ENCODE measurements at places on chromosomes 12 and 14.

DNA sequence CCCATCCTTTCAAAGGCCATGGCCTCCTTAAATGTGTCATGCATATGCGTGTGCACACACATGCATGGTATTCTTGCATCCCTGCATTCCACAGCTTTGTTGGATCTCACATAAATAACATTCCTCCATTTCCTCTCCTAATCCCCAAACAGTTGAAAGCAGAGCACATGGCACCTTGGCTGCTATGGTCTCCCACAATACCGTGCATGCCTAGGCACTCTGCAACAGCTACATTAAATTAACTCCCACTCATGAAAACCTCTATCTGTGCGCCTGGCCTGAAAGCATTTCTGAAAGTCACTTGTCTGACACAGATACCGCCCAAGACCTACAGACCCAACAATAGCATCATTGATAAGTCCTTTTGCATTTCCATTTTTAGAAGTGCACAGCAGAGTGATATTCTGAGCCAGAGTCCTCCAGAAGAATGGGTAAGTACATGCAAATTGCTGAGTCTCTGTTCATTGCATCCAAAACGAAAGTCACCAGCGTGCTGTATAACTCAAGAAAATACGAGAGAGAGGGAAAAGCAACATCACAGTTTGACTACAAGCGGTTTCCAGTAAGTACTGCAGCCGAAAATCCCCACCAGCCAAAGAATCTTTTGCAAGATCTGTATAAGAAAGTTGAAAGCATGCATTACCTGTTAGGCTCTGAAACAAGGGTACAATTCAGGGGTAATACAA, 436 bp downstream of the ASB2 start:
- no peak for DNase-seq

DNA sequence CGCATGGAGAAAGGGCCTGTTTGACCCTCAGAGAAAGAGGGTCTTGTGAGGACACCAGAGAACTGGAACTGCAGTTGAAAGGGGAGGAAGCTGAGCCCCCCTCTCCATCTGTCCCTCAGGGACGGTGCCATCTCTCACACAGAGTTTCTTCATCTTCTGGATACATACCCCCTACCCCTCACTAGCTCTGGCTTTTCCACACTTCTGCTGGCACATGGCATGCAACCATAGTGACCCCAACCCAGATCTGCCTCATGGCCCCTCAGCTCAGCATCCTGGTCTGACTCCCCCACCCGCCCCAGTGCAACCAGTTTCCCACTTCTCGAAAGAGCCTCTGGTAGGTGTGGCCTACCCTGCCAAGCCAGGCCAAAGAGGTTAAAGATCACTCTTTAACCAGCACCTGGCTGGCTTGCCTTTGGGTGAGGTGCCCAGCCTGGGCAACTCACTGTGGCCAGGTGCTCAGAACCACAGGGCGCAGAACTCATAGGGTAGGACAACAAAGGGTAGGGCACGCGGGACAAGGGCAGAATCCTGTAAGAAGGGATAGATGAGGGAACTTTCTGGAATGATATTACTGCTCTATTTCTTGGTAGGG, 25.8 kb downstream of the GALNT16 start:
- DNase-seq: no peak

DNA sequence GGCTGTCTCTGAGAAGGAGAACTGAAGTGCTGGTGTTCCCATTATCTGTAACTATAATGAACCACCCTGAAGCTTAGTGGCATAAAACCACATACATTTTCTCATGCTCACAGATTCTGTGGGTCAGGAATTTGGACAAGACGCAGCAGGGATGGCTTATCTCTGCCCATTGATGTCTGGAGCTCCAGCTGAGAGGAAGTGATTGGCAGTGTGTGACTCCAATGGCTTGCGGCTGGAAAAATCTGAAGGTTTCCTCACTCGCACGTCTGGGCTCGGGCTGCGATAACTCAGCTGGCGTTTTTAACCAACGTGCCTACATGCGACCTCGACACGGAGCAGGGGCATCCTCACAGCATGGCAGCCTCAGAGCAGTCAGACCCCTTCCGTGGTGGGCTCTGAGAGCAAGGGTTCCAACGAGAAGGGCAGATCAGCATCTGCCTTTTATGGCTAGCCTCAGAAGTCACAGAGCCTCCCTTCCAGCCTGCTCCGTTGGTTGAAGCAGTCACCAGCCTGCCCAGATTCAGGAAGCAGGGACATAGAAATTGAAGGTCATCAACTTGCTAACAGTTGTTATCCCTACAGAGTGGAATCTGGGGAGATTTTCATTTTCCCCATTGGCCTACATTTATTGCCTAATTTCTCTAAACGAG, 143.3 kb upstream of the BCL2L14 start:
- DNase-seq: no peak

DNA sequence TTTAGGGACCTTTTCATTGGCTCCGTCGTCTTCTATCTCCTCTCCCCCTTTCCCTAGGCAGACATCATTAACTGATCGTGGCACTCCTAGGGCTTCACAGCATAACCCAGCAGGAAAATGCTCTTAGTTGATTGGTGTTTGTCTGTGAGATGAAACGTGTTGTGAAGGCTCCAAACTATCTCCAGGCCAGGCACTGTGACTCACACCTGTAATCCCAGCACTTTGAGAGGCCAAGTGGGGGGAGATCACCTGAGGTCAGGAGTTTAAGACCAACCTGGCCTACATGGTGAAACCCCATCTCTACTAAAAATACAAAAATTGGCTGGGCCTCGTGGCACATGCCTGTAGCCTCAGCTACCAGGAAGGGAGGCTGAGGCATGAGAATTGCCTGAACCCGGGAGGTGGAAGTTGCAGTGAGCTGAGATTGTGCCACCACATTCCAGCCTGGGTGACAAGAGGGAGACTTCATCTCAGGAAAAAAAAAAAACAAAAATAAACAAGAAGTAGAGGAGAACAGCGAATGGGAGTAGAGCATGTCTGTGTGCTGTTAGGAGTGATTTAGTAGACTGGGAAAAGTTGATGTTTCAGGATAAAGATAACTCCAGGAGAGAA, 32.3 kb upstream of the WDR89 start:
- no peak for DNase-seq

- DNase-seq: no peak
These were observed 117.5 kb downstream of the UNC79 start for GRCh38 chr14:93548102-93548843.

DNA sequence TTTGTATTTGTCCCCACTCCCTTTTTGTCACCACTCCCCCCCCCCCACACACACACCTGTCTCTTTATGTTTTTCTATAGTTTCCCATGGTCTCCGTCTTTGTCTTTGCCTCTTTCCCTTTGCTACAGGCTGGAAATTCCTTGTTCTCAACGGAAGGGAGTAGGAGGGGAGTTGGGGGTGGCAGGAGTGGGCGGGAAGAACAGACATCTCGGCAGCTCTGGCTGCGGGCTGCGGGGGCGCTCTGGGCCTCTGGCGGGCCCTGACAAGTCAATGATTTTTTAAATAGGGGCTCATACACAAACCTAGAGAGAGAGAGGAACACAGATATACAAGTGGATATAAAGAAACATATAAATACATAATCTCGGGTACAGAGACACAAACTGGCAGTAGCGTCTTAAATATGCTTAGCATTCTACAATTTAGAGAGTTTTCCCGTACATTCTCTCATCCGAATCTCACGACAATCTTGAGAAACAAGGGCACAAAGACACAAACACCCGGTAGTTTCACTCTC, 2.4 kb upstream of the NAB2 start:
- DNase-seq: no peak

DNA sequence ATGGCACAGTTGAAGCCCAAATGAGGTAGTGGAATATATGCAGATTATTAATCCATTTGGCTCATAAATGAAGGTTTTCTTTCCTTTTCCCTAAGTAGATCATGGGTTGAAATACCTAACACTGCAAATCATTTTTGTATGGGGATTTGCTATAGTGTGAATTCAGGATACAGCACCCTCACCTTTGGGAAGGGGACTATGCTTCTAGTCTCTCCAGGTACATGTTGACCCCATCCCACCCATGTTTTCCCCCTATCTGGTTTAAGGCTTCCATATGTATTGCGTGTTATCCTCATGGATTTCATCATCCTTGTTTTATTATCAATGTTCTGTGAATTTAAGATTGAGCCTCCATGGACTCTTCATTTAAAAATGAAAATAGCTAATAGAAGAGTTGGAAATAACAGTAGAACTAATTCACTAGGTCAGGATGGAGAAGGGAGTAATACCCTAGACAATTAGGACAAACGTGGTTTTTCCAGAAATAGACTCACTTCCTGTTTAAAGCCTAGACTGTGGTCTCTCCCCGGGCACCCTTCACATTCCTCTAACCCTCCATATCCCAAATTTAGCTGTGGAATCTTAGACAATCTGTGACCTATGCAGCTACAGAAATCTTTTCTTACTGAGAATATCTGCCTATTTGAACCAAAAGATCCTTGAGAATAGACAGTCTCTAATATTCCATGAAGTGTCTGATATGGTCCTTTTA, 56.5 kb downstream of the DAD1 start:
- no peak for DNase-seq

- no peak for DNase-seq
These were observed 4.6 kb upstream of the POU6F1 start for GRCh38 chr12:51222461-51222860.

DNA sequence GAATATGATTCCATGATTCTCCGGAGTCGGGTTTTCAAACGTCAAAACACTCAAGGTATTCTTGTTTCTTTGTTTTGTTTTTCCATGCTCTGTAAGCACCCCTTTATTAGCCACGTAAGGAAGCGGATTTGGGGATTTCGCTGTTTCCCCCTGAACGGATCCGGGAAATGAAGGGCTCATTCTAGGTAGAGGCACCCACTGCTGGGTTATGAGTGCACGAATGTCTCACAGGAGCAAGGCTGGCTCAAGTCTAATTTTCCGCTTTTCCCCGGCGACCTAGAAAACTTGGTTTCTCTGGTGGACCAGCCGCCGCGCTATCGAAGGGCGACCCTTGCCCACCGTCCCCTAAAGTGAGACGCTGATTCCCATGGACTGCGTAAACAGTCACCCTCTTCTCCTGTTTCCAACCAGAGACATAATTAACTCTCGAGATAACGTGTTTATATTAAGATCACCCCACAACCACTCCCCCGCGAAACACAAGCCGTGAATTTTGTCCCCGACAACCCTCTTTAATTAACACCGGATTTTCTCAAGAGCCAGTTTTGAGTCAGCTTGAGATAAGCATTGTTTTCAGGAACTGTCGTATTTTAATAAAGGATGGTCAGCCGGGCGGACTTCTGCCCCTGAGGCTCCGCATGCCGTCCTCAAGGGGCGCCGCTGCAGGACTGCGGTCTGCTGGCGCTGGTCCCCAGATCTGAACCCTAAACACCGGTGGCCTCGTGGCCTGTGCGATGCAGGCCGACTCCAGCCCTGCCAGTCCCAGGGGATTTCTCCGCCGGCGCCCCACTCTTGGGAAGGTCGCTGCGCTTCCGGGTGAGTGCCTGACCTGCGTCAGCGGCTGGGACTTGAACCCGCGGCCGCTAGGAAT, 515 bp upstream of the ABCC9 start:
- DNase-seq: no peak

- DNase-seq: no peak
These were observed 90.2 kb upstream of the RESF1 start for GRCh38 chr12:31868965-31869364.

Measured in SW 1271 (cell line).